ENCODE measurements at places on chromosomes 12 and 14.

GRCh38 chr12:57459750-57460467 lies at the start of gene GLI1:
GLI1 (plus strand) TSS chr12:57459785; CDS start chr12:57463692, 3,907 bp downstream.
- DNase-seq, result no peak

- no peak for DNase-seq
These were observed 2.3 kb upstream of the HSPB8 start for GRCh38 chr12:119176267-119177055.

DNA sequence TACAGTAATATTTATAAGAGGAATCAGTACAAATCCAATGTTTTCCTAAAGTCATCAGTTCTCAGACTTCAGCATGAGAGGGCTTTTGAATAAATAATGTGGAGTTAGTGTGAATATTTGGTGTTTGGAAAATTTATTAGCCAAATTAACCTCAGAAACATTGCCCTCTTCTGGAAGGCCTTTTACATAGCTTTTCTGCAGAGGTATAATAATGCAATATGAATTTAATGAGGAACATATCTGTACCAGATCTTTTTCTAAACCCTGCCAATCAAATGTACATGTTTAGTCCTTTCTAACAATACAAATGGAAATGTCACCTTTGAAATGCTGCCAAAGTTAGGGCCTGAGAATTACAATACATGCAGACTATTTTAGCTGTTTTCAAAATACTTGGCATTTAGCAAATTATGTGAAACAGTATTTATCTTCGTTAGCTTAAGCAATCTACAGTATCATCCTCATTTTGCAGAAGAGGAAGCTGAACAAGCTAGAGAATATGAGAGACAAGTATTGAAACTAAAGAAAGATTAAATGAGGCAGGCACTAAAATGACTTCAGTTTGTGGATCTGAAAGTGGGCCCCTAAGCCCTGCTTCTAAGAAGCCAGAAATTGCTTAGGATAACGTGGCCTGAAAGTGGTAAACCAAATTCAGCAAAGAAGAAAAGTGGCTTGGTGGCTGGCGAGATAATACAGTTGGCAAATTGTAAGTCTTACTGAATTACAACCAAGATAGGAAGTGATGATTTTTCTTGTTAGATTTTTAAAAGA lies 60.4 kb upstream of the MANSC4 start:
- DNase-seq, result no peak

DNA sequence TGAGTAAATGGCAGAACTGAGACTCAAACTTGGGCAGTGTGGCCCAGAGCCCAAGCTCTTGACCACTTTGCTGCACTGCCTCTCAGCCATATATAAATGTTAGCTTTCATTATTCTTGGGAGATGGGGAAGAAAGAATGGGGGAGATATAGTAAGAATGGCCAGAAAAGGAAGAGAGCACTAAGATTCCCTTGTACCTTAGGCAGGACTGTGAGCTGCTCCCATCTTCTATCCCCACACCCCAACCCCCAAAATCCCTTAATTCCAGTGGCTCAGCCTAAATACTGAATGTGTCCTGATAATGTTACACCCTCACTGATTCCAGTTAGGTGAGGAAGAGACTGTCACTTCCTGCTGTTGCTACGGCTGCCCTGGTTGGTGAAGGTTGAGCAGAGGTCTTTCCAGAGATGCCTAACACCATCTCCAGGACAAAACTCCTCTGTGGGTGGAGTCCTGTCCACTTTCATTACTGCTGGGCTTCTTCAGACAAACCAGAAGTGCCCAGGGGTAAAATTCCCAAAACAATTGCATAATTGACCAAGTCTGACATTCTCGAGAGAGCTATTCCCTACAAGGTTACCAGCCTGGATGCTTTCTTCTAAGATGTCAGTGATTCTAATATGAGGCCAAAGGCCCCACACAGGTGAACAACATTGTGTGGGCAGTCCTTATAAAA lies 51.8 kb downstream of the GNG2 start:
- DNase-seq, result no peak

- no peak for DNase-seq
These were observed 95.0 kb downstream of the MED13L start for GRCh38 chr12:116182359-116183063.

- no peak for DNase-seq
These were observed 102.2 kb downstream of the RASSF9 start for GRCh38 chr12:85733984-85734383.

DNA sequence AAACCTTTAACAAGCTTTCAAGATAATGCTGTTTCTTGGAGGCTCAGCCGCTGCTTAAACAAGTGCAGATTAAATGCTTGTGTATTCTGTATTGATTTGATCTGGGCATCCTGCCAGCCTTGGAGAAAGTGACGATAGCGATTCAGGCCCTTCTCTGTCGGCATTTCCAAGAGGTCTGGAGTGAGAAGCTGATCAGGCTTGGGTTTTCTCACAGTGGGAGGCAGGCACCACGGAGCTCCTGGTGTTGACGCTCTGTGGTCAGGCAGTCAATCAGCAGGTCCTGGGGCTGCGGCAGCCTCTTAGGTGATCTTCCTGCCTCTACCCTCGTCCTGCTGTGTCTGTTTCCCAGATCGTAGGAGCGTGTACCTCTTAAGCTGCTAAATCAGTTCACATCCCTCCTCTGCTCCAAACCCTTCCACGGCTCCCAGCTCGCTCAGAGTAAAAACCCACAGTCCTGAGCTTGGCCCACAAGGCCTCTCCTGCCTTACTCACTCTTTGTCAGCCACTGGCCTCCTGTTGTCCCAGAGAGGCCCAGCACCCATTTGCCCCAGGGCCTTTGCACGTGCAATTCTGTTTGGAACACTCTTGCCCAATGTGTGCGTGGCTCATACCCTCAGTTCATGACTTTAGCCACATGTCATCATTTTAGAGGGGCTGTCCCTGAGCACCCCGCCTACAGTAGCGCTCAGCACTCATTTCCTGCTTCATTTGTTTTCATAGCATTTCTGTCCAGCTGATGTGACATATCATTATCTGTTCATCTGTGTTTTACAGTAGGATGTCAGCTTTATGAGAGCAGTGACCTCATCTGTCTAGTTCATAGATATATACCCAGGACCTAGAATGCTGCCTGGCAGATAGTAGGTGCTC lies 155.4 kb downstream of the AACS start:
- DNase-seq, result no peak

DNA sequence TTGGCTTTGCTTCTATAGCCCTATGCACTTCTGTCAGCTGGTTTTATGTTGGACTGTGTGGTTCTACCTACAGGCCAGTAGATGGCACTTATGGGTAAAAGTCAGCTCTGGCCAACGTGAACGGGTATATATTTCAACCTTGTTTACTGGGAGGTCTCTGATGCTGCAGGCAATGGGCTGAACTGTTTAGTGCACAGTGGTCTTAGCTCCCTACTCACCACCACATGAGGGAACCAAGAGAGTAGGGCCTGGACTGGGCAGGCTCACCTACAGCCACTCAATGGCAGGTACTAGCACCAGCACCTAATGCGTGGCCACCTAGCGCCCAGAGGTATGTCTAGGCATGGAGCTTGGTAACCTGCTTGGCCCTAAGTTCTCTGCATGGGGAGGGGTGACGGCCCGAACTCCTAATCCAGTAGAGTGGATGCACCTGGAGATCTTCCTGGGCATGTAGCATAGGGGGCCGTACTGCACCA lies 481.8 kb downstream of the TMEM117 start:
- no peak for DNase-seq

- no peak for DNase-seq
These were observed 30.9 kb downstream of the TBC1D15 start for GRCh38 chr12:71870416-71870815.

GRCh38 chr14:43687921-43688320 lies 819.2 kb downstream of the FSCB start:
- DNase-seq, result no peak

GRCh38 chr12:50928392-50928791 lies 24.0 kb upstream of the HIGD1C start:
- no peak for DNase-seq

GRCh38 chr12:91331371-91331770 lies 148.8 kb upstream of the DCN start:
- no peak for DNase-seq

GRCh38 chr12:69068448-69068847 lies 135.5 kb upstream of the CPM start:
- no peak for DNase-seq

GRCh38 chr12:84842406-84843013 lies 70.1 kb downstream of the SLC6A15 start:
- no peak for DNase-seq

GRCh38 chr14:31572955-31573354 lies 11.8 kb downstream of the NUBPL start:
- DNase-seq, result no peak

- no peak for DNase-seq
These were observed 118.1 kb downstream of the SLC38A1 start for GRCh38 chr12:46150735-46151134.

DNA sequence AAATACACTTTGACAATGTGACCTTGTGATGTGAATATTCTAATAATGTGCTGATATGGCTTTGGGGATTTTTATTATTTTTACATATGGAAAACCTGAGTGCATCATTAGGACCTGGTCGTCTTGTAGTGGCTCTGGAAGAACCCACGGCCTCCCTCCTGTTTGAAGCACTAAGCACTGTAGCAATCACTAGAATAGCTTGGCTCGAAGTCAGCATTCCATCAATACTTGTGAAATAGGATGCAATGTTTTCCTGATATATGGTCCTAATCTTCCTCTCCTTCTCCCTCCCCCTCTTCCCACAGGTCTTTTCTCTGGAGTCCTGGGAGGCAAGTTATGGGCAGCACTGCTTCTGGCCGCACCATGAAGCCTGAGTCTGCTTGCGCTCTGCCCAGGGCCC lies 71.9 kb downstream of the NRXN3 start:
- no peak for DNase-seq

GRCh38 chr12:80262771-80263170 lies 163.4 kb downstream of the OTOGL start:
- no peak for DNase-seq

DNA sequence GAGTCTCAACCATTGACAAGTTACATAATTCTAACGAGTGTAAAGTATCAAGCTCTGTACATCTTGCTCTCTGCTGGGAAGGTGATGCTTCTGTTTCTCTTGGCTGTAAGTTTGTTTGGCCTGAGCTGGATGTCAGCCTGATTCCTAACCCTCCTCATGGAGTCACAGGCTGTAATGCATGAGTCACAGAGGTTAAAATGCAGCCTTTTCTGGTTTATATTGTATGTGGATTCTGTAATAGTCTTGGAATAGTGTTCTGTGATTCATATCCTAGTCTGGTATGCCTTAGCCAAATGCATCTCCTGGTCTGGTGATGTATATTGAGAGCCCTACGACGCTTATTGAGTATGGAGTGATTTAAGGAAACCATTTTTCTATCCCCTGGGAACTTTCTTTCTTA lies 104.5 kb upstream of the FRMD6 start:
- DNase-seq, result no peak

- DNase-seq, result no peak
These were observed 324.5 kb downstream of the NELL2 start for GRCh38 chr12:44551631-44552030.

DNA sequence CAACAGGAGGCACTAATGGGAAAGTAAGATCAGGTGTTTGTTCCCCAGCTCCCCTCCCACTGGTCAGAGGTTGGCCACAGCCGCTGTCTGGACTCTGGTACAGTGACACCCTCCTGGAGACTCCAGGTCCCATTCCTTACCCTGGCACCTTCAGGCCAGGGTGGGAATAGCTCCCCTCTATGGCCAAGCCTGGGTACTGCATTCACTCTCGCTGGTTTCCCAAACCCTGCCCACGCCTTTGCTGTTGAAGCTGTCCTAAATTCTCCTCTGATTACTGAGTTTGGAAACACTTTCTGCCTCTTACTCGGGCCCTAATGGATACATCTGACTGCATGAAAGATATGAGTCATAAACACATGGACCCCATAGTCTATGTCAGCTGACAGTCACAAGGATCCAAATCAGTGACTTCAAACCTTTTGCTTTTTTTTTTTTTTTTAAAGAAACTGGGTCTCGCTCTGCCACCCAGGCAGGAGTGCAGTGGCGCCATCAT lies 17.9 kb downstream of the HRK start:
- no peak for DNase-seq

DNA sequence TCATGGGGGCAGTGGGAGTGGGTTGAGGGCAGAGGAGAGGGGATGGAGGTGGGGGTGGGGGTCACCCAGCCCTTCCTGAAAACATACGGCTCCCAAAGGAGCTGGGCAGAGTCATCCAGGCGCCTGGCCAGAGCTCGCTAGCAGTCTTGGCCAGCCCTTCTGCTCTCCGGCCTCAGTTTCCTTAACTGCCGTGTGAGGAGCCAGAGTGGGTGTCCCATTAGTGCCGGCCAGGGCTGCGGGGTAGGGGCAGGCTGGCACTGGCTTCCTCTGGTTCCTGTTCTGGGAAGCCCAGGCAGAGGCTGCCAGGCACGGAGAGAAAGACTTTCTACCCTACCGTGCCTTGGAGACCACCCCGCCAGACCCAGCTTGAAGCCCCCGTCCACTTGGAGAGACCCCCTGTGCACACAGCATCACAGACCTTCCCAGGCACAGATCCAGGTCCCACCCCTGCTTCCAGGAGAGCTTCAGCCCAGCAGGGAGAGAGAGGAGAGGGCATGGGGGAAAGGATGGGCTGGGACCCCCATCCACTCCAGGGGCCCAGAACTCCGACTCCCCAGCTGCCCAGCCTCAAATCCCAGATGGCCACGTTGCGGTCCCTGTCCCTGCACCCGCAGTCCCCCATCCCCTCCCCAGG lies 93.3 kb downstream of the RFLNA start:
- no peak for DNase-seq

DNA sequence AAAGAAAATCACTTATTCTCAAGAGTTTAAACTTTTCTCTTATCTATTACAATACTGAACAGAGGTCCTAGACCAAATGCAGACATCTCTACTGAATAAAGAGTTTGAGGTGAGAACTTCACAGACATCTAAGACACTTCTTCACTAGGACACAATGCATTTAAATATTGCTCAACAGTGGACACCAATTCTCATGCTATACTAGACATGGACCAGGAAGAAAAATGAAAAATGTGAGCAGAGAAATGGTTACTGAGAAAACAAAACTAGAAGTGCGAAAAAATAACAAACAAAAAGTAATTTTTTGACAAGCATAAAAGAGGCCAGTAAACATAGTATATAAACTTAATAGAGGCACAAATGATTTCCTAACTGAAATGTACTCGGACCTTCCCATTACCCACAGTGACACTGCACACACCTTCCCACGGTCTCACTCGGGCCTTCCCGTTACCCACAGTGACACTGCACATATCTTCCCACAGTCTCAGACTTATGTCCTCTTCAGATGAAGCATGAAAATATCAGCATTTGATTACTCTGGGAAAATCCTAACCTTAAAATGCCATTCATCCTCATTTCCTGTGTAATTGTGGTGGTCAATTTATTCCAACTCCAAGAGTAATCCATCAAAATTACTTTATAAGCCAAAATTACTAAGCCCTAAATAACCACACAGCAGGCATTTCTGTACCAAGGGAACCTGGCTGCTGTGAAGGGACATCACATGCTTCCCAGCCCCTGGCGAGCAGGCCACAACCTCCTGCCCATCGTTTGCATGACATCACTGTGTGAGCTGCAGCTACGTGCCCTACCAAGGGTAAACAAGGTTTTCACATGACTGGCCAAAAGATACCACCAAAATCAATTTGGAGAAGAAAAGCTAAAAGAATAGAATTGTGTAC lies 6.4 kb downstream of the SLC15A4 start:
- DNase-seq, result no peak

GRCh38 chr14:77912754-77913556 lies 113.0 kb downstream of the ADCK1 start:
- no peak for DNase-seq

GRCh38 chr14:105905456-105905855 lies 379.1 kb downstream of the TMEM121 start:
- no peak for DNase-seq

- no peak for DNase-seq
These were observed 113.0 kb downstream of the ZFP36L1 start for GRCh38 chr14:68679746-68680467.

GRCh38 chr12:124480469-124481256 lies 86.7 kb downstream of the NCOR2 start:
- DNase-seq, result no peak

GRCh38 chr12:82596483-82596882 lies 90.2 kb upstream of the TMTC2 start:
- DNase-seq, result no peak

Measured in stimulated activated CD8-positive, alpha-beta memory T cell treated with anti-CD3 and anti-CD28 coated beads, Interleukin-12 subunit alpha, Interleukin-12 subunit beta, amount 100 ng/mL, for 4 hours (primary cell).